Stimulated activated CD4-positive, alpha-beta T cell treated with anti-CD3 and anti-CD28 coated beads, TNF-alpha, amount 100 ng/mL, for 48 hours (primary cell): ENCODE measurements at places on chromosomes 11 and 22.

- DNase-seq, result no peak
Measured at GRCh38 chr22:20395907-20396287, 1.9 kb downstream of the ZNF74 start.

DNA sequence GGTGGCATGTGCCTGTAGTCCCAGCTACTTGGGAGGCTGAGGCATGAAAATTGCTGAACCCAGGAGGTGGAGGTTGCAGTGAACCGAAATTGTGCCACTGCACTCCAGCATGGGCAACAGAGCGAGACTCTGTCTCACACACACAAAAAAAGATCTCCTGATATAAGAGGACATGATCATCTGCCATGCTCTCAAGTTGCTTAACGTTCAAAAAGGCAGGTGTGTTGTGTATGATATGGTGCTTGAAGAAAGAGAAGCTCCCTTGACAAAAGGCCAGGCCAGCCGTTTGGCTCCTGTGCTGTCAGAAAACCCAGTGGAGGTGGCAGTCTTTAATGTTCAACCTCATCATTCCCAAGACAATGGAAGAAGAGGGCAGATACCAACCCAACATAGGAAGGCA is 117.3 kb upstream of the PLET1 start:
- no peak for DNase-seq

DNA sequence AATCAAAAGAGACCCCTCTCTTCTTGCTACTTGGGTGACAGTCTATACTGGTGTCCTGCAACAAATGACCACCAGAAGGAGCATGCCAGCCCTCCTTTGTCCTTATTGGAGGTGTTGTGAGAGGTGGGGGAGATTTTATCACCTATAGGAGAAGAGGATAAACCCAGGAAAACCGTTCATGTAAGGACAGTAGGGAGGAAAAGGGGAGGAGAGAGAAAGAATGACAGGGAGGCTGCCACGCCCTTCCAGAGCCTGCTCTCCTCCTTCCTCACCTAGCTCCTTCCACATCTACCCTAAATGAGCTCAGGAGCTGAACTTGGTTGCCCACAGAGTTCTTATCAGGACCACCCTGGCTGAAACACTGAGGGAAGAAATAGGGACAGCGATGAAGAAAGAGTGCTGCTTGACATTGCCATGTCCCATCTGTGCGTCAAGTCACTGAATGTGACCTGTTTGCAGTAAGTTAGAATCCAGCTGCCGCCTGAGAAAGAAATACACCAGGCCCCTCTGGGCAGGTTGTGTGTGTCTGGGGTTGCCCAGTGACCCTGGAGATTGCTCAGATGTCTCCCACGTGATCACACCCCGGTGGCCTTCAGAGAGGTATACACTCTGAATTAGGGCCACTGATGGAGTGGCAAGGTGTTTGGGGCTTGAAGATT is 40.4 kb upstream of the ETS1 start:
- no peak for DNase-seq

- DNase-seq, result no peak
Measured at GRCh38 chr11:72776117-72776843, 17.6 kb downstream of the STARD10 start.

DNA sequence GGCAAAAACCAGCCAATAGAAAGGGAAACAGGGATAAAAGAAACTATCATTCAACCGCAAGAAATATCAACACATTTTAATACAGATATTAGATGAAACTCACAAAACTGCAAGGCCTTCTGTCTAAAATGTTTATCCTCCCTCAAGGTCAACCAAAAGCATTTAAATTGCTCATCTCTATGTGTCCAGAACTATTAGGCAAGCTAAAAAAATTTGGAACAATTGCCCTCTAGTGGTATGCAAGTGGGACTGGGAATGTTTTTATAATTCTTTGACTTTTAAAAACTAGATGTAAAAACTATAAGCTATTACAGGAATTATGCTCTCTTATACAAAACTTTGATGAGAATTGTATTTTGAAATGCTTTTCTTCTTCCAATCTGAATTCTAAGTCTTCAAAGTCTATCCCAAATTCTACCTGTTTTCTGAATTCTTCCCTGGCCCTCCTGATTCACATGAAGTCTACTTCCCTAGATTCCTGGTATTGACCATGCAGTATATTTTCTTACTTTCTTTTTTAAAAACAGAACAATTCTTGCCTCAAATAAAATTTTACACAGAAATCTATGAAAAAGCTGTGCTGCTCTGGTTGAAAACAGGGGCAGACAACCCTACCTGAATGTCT is 4.9 kb downstream of the CWC15 start:
- no peak for DNase-seq
